Iris pigment epithelial cell (primary cell): ENCODE measurements at places on chromosomes 7 and 10.

DNA sequence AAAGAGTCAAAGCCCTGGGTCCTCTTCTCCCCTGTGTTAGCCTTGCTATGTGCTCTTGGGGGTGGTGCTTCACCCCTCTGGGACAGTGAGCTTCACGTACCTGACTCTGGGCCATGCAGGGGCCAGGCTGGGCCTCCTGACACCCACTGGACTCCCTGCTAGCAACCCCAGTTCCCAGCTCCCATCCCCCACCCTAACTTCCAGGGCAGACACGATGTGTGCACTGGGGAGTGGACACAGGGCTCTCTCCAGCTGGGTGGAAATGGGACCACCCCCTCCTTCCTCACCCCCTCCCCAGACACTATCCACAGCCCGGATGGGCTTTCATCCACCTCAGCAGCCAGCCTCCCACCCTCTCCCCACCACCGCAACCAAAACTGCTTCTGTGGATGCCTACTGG lies 113.0 kb upstream of the ZNF479 start:
- DNase-seq = no peak

- DNase-seq = peak; percentile 3
These were observed 57.8 kb upstream of the OPALIN start for GRCh38 chr10:96416643-96417042.

DNA sequence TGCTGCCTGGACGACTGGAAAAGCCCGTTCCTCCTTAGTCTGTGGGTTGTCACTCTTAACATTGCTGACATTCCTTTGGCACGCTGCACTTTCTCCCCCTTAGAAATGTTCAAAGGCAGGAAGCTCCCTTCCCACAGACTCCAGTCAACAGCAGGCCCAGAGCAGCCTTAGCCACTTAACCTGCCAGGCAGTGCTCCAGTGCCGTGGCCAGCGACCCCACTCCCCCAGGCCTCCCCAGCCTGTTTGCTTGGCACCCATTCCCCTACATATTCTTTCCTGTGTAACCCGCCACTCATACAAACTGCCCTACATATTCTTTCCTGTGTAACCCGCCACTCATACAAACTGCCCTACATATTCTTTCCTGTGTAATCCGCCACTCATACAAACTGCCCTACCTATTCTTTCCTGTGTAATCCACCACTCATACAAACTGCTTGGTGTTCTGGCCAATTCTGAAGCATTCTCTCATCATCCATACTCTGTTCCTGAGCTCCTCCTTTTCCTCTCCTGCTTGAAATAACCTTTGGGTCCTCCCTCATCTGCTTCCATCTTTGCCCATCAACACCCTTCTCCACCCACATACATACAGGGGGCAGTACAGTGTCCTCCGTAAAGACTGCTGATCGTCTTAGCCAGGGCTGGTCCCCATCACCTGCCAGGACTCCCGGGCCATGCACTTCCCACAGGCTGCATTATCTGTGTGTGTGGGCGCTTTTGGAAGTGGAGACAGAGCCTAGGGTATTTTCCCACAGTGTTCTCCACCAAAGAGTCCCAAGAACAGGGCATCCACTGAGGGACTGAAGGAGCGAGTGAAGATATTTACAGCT lies 57.3 kb downstream of the ADARB2 start:
- DNase-seq = no peak

DNA sequence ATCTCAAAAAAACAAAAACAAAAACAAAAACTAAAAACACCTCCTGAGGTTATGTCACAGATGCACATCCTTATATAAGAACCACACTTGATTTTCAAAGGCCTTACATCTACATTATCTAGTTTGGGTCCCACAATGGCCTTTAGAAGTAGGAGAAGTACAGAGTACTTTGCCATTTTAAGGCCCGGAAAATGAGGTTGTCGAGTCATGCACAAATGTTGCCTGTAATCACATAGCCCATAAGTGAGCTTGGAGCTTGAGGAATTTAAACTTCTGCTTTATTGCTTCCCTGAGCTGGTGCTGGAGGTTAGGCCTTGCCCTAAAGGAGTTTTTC lies 9.7 kb upstream of the MKRN1 start:
- no peak for DNase-seq

GRCh38 chr7:107951172-107951787 lies 51.7 kb downstream of the LAMB1 start:
- no peak for DNase-seq

GRCh38 chr7:26700386-26700785 lies 164.0 kb downstream of the SKAP2 start:
- no peak for DNase-seq

- DNase-seq = no peak
These were observed 61.5 kb downstream of the HYCC1 start for GRCh38 chr7:22952306-22953015.

DNA sequence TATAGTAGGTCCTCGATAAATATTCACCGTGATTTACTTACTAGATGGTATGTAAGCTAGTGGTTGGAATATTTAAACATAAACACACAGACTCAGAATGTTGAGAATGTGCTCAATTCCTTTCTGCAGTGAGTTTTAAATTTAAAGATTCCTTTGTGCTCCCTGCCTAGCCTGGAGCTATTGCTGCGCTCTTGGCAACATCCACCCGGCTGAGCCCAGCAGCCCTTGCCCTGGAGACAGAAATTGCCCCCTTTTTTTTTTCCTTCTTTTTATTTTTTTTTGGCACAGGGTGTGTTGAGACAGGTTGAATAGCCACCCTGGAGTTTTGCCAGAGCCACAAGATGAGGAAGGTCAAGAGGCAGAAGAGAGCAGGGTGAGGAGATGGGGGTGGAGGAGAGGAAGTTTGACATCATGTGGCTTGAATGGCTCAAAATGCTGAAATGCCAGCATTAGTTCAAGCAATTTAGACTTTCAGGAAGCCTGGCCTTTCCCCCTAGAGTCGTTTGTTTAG lies 180.8 kb downstream of the PRKCQ start:
- DNase-seq = peak; percentile 57

GRCh38 chr7:119594956-119595355 lies 678.0 kb upstream of the KCND2 start:
- DNase-seq = no peak

- DNase-seq = no peak
These were observed 3.9 kb downstream of the FAM20C start for GRCh38 chr7:196283-196682.

DNA sequence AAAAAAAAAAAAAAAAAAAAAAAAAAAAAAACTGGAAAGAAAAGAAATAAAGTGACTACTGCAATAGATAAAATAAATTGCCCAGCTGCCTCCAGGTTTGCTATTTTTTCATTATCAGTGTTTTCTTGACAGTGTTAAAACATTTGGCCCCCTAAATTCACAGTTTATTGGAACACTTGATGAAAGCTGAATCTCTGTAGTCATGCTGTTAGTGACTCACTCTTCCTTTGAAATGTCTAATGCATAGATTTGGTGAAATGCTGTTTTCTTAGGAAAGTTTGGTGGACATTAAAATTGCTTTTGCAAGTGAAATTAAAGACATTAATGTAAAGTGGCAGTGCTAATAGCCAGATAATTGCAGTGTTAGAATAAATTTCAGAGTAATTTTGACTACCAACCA lies 785.2 kb downstream of the NRG3 start:
- DNase-seq = no peak

DNA sequence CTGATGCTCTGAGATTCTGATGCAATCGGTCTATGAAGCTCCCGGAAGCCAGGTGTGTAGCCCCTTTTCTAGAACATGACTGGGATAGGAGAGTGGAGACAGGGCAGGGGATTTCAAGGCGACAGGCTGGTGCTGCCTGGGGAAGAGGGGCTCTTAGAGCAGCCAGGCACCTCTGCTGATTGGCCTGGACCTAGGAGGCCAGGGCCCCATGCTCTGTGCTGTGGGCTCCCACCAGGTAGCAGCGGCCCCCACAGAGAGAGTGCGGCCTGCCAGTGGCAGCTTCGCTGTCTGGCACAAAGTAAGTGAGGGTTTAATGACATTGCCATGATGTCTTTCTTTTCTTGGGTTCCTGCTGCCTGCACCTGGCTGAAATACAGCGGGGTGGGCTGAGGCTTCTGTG lies 99.4 kb upstream of the PODXL start:
- DNase-seq = no peak

DNA sequence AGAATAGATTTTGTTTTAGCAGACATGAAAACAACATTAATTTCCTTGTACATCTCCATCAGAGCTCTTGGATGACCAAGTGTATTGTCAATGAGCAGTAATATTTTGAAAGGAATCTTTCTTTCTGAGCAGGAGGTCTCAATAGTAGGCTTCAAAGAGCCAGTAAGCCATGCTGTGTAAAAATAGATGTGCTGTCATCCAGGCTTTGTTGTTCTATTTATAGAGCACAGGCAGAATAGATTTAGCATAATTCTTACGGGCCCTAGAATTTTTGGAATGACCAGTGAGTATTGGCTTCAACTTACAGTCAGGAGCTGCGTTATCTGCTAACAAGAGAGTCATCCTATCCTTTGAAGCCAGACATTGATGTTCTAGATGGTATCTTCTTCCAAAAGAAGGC lies 19.0 kb downstream of the MINPP1 start:
- DNase-seq = no peak

- no peak for DNase-seq
These were observed 82.9 kb downstream of the KIAA1549 start for GRCh38 chr7:138898255-138898654.

DNA sequence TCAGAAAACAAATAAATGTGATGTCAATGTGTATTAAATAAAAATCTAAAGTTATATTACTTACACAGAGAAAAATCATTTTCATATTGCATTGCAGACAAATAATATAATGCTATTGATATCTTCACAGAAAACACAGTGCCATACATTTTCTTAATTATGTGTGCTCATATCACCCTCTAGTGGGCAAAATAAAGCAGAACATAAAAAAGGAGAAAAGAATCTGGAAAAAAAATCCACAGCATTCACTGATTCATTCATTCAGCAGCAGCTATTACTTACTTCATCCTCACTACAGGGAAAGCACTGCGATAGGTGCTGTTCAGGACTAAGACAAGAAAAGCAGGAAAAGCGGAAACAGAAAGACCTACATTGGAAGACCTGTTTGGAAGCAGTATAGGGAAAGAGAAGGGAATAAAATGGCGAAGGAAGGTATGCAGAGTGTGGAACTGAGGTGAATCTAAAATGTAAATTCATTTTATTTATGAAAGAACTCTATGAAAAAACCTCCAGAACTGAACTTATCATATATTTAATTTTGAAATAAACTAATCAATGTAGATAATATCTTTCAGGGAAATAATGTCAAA lies 73.2 kb downstream of the POT1 start:
- DNase-seq = peak; percentile 52

DNA sequence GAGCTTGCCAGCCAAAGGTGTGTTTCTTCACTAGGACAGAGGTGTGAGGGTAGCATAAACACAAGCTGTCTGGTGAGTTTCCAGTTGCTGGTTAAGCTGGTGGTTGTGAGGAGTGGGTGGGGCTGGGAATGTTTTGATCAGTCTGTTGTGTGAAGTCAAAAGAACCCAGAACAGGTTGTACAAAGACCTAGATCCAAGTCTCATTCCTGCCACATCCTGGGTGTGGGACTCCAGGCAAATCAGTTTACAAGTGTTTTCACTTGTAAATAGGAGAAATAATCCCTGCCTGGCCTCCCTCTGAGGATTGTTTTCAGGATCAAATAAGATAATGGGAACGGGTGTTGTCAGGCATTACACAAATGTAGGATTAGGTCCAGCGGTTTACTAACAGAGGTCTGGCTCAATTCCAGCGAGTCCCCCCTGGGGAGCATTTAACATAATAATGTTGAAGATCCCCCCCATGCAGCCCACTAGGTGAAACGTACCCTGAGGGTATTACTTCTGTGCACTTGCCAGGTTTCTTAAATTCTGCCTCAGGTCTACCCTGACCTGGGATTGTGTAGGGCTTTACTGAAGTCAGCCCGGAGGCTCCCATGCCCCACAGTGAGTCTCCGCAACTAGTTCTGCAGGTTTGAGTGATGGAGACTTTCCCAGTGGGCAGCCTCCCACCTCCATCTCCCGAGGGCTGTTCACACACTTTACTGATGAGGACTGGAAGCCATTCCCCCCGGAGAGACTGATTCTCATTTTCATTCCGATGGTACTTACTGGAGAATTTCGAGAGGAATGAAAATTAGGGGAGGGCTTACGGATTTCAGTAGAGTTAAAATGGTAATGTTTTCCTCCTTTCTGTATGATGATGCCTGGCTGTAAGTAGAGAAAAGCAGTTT lies 2.7 kb upstream of the FRAT2 start:
- DNase-seq = no peak

GRCh38 chr10:70321897-70322890 lies 38.4 kb upstream of the NPFFR1 start:
- no peak for DNase-seq

DNA sequence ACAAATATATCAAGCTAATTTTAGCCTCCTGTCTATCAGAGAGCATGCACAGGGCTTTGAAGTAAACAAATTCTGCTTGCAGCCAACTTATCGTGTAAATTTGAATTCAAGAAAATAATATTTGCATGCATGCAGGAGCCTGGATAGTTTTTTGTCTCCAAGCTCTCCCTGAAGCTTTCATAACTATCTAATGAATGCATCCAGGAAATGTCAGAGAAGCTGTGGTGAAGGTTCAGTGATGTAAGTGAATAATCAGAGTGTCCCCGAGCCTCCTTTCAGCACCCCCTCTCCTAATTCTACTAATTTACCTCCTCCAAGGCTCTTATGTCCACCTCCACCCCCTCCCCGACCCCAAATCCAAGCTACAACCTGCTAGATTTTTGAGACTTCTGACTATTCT lies 172.0 kb upstream of the ZNF32 start:
- no peak for DNase-seq

DNA sequence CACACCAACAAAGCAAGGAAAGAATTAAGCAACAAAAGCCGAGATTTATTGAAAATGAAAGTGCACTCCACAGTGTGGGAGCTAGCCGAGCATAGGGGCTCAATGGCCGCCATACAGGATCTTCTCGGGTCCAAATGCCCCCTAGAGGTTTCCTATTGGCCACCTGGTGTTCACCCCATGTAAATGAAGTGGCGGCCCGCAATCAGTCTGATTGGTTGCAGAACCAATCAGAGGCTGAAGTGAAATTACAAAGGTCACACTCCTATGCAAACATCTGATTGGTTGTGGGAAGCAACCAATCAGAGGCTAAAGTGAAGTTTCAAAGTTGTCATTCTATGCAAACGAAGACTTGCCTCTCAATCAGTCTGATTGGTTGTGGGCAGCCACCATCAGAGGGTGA lies 61.8 kb upstream of the SLC35B4 start:
- no peak for DNase-seq

GRCh38 chr10:56662765-56663447 lies 301.8 kb upstream of the ZWINT start:
- DNase-seq = no peak

GRCh38 chr7:122935620-122936019 lies 49.4 kb upstream of the CADPS2 start:
- DNase-seq = no peak

GRCh38 chr7:35988105-35988504 lies 164.9 kb upstream of the EEPD1 start:
- no peak for DNase-seq

DNA sequence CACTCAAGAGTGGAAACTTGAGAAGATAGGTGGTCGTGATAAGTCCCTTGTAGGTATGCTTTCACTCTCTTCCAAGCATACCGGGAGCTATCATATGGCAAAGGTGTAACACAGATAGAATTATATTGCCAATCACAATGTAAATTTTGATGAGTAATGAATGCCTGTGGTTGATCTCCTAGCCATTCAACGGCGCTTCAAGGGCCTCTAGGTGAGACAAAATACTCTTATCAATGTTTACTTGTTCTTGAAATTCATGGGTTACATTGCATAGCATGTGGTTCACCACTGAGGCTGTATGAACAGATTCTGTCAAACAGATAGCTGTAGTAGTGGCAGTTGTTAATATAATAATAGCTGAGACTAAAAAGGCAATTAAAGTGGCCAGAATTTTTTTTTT lies 82.4 kb downstream of the THSD7A start:
- DNase-seq = peak; percentile 11

- DNase-seq = no peak
These were observed 24.6 kb upstream of the TMEM273 start for GRCh38 chr10:49212783-49213182.
